Aorta (tissue), 5 donors: ENCODE measurements at places on chromosomes 7 and 10. TPM values are rescaled to one million over a fixed set of nuclear protein-coding genes. Genes with fewer than 3 reads are reported as not detected.

IGFBP1 gene
- not detected for total RNA-seq

RNF133 gene
- 1.7 TPM for total RNA-seq

KCND2 gene
- total RNA-seq, result 1.9 TPM

CYP2C19 gene
- not detected for total RNA-seq

KMT2E gene
- total RNA-seq, result 156 TPM

ZNF679 gene
- total RNA-seq, result not detected

ADAM8 gene
- total RNA-seq, result 17.0 TPM

MET gene
- total RNA-seq, result 16.8 TPM

GRID2IP gene
- 0.16 TPM for total RNA-seq

CREB5 gene
- 27.1 TPM for total RNA-seq

ELOVL3 gene
- total RNA-seq, result not detected

NCF1 gene
- 16.4 TPM for total RNA-seq

CLDN4 gene
- total RNA-seq, result 0.84 TPM

LRRD1 gene
- not detected for total RNA-seq

SH2D4B gene
- 0.52 TPM for total RNA-seq

AGAP6 gene
- total RNA-seq, result 12.7 TPM

HOXA9 gene
- 1.6 TPM for total RNA-seq

RAB19 gene
- not detected for total RNA-seq

CALHM2 gene
- total RNA-seq, result 52.8 TPM

DMBT1 gene
- total RNA-seq, result 0.10 TPM

SUN3 gene
- not detected for total RNA-seq

POLR2J2 gene
- total RNA-seq, result 10.0 TPM

SYT15B gene
- total RNA-seq, result 15.9 TPM

HABP2 gene
- total RNA-seq, result not detected

PTPRZ1 gene
- 2.7 TPM for total RNA-seq

GCC1 gene
- total RNA-seq, result 13.6 TPM

TLL2 gene
- total RNA-seq, result 0.12 TPM

UCN3 gene
- total RNA-seq, result not detected

LRWD1 gene
- total RNA-seq, result 8.6 TPM

ANKRD1 gene
- 0.30 TPM for total RNA-seq

DLX5 gene
- total RNA-seq, result 1.1 TPM

VPS41 gene
- total RNA-seq, result 92.3 TPM

GIMAP5 gene
- 18.8 TPM for total RNA-seq

AVPI1 gene
- 18.3 TPM for total RNA-seq

SRRM3 gene
- total RNA-seq, result 5.9 TPM

SLC13A1 gene
- not detected for total RNA-seq

TUBAL3 gene
- total RNA-seq, result not detected

OLAH gene
- total RNA-seq, result 1.1 TPM

NPC1L1 gene
- total RNA-seq, result 0.39 TPM

FBXL15 gene
- 12.1 TPM for total RNA-seq

GPR85 gene
- total RNA-seq, result 2.5 TPM

PMPCB gene
- total RNA-seq, result 40.9 TPM

WDR86 gene
- total RNA-seq, result 4.4 TPM

ASAH2 gene
- 5.2 TPM for total RNA-seq

HTR5A gene
- not detected for total RNA-seq

ZYX gene
- 499 TPM for total RNA-seq

LRRN3 gene
- total RNA-seq, result 0.62 TPM

VWDE gene
- 0.21 TPM for total RNA-seq

ZNF365 gene
- 2.4 TPM for total RNA-seq

EFCAB10 gene
- total RNA-seq, result not detected

C10orf143 gene
- total RNA-seq, result 3.2 TPM

C10orf120 gene
- total RNA-seq, result not detected
